Esophagus mucosa (tissue), 1 donor: ENCODE measurements at places on chromosomes 5 and 9.
A peak's percentile ranks its signal among the peaks of the same experiment; 100 is the strongest.

DNA sequence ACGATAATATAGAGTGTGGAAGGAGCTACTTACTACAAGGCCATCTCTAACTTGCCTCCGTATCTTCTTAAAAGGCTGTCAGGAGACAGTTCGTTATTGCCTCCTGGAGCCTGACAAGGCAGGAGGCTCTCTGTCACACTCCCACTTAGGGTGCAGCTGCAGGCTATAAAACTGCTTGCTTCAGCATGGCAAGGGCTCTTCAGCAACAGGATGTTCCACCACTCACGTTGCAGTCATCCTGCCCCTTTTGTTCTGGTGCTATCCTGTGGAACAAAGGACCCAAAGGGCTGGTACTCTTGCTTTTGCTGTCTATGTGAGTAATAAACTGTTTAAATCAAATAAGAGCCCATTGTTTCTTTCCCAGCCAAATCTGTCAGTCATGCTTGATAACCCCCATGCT is 508.9 kb downstream of the NTRK2 start:
- peak; percentile 76 for ATAC-seq

- ATAC-seq: no peak
Measured at GRCh38 chr9:33180526-33181184, 13.5 kb upstream of the B4GALT1 start.

DNA sequence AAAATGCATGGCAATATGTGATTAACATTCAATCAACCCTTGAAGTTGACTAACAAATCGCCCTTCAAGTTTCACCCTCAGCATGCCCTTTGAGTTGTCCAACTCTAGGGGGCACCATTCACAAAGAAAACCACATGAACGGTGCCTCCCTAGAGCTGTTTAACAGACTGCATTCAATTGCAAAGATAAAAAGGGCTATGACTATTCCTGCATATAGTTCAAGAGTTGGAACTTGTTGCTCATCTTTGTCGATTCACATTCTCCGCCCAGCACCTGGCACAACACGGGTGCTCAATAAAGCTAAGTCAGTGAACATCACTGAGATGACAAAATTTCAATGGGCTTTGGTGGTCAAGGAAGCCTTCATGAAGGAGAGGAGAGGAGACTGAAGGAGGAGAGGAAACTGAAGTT is 69.6 kb upstream of the SLC30A5 start:
- peak; percentile 65 for ATAC-seq

GRCh38 chr5:135236228-135236907 is 162.7 kb downstream of the MACROH2A1 start:
- ATAC-seq: no peak

- peak; percentile 75 for ATAC-seq
Measured at GRCh38 chr5:149728303-149728702, 1.8 kb upstream of the PPARGC1B start.

- ATAC-seq: no peak
Measured at GRCh38 chr9:28032268-28032590, 458.9 kb upstream of the C9orf72 start.

- no peak for ATAC-seq
Measured at GRCh38 chr9:130183133-130183762, 11.0 kb downstream of the NCS1 start.

DNA sequence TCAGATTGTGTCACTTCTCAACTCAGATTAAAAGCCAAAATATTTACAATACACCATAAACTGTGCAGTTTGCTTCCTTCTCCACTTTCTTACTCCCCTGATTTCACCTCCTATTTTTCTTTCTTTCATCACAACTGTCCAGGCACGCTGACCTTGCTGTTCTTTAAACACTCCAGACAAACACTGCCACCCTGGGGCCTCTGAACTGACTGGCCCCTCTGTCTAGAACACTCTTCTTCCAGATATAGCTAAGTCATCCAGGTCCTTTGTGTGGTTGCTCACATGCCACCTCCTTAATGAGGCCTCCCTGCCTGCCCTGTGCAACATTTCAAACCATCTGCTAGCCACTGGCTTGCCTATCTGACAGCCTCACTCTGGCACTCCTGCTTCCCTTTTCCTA is 46.6 kb downstream of the ATG10 start:
- no peak for ATAC-seq

GRCh38 chr5:111628901-111629300 is 116.6 kb upstream of the STARD4 start:
- ATAC-seq: no peak

DNA sequence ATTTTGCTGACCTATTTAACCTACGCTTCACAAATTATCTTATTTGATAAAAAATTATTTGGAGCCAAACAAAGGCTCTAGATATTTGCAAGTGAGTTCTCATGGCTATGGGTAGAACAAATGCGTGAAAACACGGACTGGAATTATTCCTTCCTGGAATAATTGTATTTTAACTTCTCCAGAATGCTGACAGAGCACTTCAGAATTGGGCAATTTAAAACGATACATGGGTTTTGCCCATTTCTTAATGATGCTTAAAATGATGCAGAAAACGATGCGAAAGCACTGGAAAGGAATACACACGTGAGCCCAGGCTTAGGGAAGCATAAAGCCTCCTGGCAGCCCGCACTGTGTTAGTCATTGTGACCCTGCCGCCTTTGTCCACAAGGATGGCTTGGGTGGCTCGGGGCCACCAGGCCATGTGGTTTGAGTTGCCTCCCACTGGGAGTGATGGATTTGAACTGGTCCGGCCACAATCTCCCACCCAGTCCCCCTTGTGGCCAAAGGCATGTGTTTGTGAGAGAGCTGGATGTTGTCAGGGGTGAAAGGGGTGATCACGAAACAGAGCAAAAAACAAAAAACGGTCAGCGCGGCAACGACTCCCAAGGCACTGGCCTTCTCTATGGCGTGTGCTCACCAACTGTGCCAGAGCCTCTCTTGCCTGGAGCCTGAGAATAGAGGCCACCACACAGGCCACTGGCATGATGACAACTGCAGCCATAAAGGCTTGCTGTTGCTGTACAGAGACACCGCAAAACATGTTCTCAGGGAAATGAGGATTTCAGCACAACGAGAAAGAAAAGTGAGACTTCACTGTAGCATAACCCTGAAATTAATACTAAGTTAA is 234.2 kb upstream of the ADAMTS16 start:
- ATAC-seq: no peak

GRCh38 chr5:120093178-120093577 is 370.9 kb upstream of the PRR16 start:
- ATAC-seq: peak; percentile 29

DNA sequence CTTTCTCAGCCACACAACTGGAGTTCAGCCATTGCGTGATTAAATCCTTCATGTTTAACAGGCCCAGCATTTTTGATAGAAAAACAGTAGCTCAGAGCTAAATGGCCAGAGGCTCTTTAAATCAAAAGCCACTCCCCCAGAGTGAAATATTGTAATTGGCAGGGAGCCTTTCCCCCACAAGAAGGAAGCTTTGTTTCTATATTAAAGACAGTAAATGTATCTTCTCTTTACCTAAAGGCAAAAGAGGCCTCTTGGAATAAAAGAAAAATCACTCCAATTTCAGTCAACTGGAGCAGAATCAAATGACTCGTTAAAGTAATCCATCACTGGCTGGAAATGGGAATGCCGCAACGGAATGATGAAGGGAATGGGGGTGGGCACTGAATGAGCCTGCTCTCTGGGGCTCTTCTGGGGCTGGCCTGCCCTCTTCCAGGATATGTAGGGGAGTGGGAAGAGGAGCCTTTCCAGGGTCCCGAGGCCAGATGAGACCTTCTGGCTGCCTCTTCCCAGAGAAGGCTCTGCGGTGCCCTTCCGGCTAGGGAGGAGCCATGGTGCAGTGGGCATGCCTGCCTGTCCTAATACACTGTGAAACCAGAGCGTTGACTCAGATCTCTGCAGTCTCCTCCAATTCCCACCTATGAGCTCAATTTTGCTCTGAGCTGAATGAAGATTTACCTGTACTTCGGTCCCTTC is 45.2 kb downstream of the ANKDD1B start:
- peak; percentile 88 for ATAC-seq

GRCh38 chr9:91407580-91408318 is 15.9 kb downstream of the NFIL3 start:
- no peak for ATAC-seq

- ATAC-seq: no peak
Measured at GRCh38 chr5:31481531-31482165, 50.2 kb downstream of the DROSHA start.
